Regular cardiac myocyte (primary cell): ENCODE measurements at places on chromosomes 12 and 14. TPM values are rescaled to one million over a fixed set of nuclear protein-coding genes. Genes with fewer than 3 reads are reported as not detected.

LRTM2 gene
- total RNA-seq, result not detected in 2 replicates

GLIPR1L2 gene
- total RNA-seq, result 0.19 and 2.3 TPM in 2 replicates

HNF1A gene
- under 0.01 TPM in 1 of 2 replicates, not detected in the other for total RNA-seq

NANOG gene
- not detected in 2 replicates for total RNA-seq

TSPAN19 gene
- not detected in 2 replicates for total RNA-seq

CCER1 gene
- not detected in 2 replicates for total RNA-seq

SLC6A12 gene
- 0.19 TPM in 1 of 2 replicates, not detected in the other for total RNA-seq

NID2 gene
- total RNA-seq, result 216 and 282 TPM in 2 replicates

MUCL1 gene
- total RNA-seq, result not detected in 2 replicates

PTPRQ gene
- total RNA-seq, result 0.38 and 0.56 TPM in 2 replicates

HOXC6 gene
- under 0.01 and 0.19 TPM in 2 replicates for total RNA-seq

METTL25 gene
- 9.8 and 18.0 TPM in 2 replicates for total RNA-seq

SLC25A47 gene
- total RNA-seq, result under 0.01 TPM in 1 of 2 replicates, not detected in the other

STYK1 gene
- 2.0 and 4.8 TPM in 2 replicates for total RNA-seq

AKAP3 gene
- 1.2 and 1.4 TPM in 2 replicates for total RNA-seq

TAS2R14 gene
- 1.5 and 3.7 TPM in 2 replicates for total RNA-seq

TAS2R50 gene
- total RNA-seq, result 1.5 and 3.1 TPM in 2 replicates

SLC25A21 gene
- total RNA-seq, result under 0.01 and 0.58 TPM in 2 replicates

POP5 gene
- total RNA-seq, result 32.1 and 99.1 TPM in 2 replicates

PIANP gene
- total RNA-seq, result under 0.01 TPM in 2 replicates

ACVR1B gene
- 11.8 and 12.3 TPM in 2 replicates for total RNA-seq

BICDL1 gene
- total RNA-seq, result 0.28 and 0.38 TPM in 2 replicates

ANKRD52 gene
- 14.7 and 18.0 TPM in 2 replicates for total RNA-seq

ISCA2 gene
- 18.6 and 22.3 TPM in 2 replicates for total RNA-seq

NUBPL gene
- total RNA-seq, result 8.7 and 12.8 TPM in 2 replicates

TTC9 gene
- total RNA-seq, result under 0.01 TPM in 2 replicates

MIPOL1 gene
- 5.9 and 10.7 TPM in 2 replicates for total RNA-seq

KANSL2 gene
- 60.9 and 63.8 TPM in 2 replicates for total RNA-seq

KRT74 gene
- not detected in 2 replicates for total RNA-seq

CCDC63 gene
- not detected in 2 replicates for total RNA-seq

GLT8D2 gene
- 14.8 and 27.1 TPM in 2 replicates for total RNA-seq

OR4K15 gene
- not detected in 2 replicates for total RNA-seq

MYF5 gene
- not detected in 2 replicates for total RNA-seq

CD27 gene
- total RNA-seq, result not detected in 2 replicates

SLC7A7 gene
- 18.2 and 21.4 TPM in 2 replicates for total RNA-seq

SLC5A8 gene
- under 0.01 TPM in 1 of 2 replicates, not detected in the other for total RNA-seq

OR11G2 gene
- total RNA-seq, result not detected in 2 replicates

MANSC1 gene
- 1.3 and 1.7 TPM in 2 replicates for total RNA-seq

ALDH1L2 gene
- total RNA-seq, result 40.6 and 74.4 TPM in 2 replicates

CLEC1A gene
- total RNA-seq, result under 0.01 TPM in 1 of 2 replicates, not detected in the other

CLEC1B gene
- not detected in 2 replicates for total RNA-seq

RNU6-8 gene
- total RNA-seq, result not detected in 2 replicates

MIP gene
- 0.19 TPM in 1 of 2 replicates, not detected in the other for total RNA-seq
